GM04503 (cell line): ENCODE measurements at places on chromosomes 2 and 18.

DNA sequence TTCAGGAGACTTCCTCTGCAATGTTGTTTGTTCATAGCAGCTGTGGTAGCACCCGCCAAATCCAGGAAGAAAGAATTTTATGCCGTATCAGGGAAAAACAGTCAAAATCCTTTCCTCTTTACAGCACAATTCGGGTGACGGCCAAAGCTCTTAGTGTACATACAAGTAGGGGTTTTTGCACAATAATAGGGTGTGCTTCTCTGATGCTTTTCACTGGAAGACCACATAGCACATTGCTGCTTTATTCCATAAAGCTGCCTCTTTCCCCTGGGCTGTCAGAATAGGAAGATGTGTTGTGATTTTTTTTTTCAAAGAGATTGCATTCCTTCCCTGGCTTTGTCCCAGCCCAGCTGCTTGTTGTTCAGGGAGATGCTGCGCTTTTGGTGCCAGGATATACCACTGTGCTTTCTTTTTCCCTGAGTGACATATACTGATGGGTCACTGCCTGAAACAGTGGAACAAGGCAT lies 27.2 kb upstream of the LANCL1 start:
- DNase-seq, result no peak

DNA sequence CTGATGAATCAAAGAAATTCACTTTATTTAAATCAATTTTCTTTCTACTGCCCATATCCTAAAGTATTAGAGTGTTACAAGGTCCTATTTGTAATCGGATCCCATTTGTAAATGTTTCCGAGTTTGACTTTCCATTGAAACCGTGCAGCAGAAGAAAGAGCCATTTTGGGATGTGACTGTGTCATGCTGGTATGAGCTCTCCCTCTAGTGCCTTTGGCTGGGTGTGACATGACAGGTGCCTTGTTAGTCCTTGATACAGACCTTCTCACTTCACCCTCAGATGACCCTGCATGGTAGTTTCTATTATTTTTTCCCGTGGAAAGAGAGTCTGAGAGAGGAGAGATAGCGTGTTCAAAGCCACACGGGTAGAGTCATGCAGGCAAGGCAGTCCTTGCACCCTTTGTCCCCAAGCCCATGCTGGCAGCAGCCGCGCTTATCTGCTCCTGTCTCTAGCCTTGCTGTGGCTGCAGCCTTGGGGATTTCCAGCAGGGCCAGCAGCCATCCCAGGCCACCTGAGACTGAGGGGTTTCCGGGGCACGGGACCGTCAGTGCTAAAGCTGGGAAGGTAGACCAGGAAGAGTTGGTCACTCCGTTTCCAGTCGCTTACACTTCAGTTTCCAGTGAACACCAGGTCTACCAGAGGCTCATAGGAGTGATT lies 21.4 kb downstream of the CHMP1B start:
- DNase-seq, result no peak

- DNase-seq, result no peak
Observed at GRCh38 chr2:171563301-171563700, 41.0 kb downstream of the CYBRD1 start.

- no peak for DNase-seq
Observed at GRCh38 chr2:108115868-108116267, 123.9 kb upstream of the SULT1C3 start.

GRCh38 chr2:215760557-215760956 lies 252.8 kb downstream of the MREG start:
- no peak for DNase-seq

GRCh38 chr2:73925033-73925704 lies 1.5 kb upstream of the DGUOK start:
- DNase-seq, result no peak

DNA sequence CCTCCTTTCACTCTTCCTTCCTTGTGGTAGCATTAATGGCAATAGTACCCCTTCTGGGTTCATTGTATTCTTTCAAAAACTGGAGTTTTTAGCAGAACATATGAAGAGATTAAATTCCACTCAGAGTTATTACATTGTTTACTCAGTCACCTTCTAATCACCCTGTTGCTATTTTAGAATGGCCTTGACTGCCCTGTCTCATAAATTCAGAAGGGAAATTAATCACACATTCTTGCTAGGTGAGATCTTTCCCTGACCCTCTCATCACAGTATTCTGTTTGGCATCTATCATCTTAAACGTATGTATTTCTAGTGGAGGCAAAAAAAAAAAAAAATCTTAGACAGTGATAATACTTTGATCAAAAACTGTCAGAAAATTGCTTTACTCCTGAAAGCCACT lies 760.4 kb downstream of the ADCYAP1 start:
- no peak for DNase-seq

- no peak for DNase-seq
Observed at GRCh38 chr18:22484471-22484870, 66.8 kb upstream of the CTAGE1 start.

DNA sequence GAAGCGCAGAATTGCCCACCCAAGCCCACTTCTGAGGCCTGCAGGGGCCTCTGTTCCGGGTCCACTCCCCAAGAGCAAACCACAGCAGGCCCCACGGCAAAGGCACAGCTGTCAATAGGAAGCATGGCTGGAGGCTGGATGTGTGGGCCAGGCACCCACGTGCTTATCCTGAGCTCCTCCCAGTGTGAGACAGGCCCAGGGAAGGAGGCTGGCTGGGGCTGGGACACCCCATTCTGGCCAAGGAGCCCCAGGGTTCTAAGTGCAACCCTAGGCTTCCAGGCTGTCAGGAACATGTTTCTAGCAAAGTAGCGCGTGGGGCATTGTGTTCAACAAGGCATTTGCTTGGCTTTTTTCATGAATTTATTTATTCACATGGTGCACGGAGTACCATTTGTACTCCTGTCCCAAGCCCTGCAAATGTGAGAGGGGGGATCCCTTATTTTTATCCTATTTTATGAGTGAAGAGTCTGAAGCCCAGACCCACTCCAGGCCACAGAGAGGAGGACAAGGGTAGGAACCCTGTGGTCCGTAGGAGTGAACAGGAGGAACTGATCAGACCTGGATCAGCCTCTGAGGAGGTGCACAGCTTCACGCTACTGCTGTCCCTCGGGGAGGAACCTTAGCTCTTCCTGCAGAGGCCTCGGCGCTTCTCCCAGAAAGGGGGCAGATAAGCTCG lies 6.1 kb upstream of the RAB17 start:
- no peak for DNase-seq

DNA sequence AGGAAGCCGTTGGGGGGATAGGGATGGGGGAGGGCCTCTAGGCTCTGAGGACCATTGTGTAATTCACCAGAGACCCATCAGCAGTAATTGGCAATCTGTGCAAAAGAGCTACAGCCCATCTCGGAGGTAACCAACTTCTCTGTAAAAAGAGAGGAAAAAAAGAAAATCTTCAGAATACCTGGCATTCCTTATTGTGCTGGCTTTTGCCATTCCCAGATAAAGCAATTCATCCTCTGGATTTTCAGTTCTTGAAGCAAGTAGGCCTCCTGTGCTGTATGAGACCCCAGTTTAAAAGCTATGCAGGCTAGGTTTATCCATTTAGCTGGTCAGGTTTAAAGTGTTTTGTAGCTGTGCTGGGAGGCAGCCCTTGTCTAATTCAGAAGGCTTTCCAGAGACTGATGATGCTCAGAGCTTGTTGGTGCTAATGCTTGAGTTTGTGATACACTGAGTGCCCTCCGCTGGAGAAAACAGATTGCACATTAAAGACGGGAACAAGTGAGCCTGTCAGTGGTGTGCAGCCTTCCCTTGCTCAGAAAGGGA lies at the start of gene LRRTM4:
Gene LRRTM4, minus strand, starts transcription at position 446 of the 540 bp plus-strand sequence.
- DNase-seq, result no peak

DNA sequence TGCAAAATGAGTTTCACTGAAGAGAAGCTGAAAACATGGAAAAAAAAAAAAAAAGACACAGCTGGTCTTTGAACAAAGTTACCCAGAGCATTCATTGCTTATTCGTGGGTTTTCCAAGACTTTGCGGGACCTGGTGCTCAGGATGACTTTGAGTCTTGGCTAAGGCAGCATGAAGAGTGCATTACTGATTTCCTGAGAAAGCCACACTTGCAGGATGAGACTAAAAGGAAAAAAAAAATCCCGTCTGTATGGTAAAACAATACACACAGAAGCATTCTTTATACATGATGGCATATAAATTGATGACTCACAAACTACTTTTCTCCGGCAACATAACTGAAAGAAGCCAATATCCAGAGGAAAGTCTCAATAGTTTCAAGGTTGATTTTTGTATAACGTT lies 195.4 kb downstream of the SPP2 start:
- no peak for DNase-seq
